ENCODE measurements at places on chromosomes 7 and 10.

GRCh38 chr10:71582506-71583475 is 136.8 kb downstream of the C10orf105 start:
- no peak for DNase-seq

- DNase-seq, result no peak
Measured at GRCh38 chr7:138833596-138833995, 35.6 kb upstream of the ATP6V0A4 start.

- no peak for DNase-seq
Measured at GRCh38 chr10:72228318-72228751, 12.3 kb upstream of the ASCC1 start.

GRCh38 chr7:77935652-77936348 is 137.2 kb downstream of the PHTF2 start:
- no peak for DNase-seq

DNA sequence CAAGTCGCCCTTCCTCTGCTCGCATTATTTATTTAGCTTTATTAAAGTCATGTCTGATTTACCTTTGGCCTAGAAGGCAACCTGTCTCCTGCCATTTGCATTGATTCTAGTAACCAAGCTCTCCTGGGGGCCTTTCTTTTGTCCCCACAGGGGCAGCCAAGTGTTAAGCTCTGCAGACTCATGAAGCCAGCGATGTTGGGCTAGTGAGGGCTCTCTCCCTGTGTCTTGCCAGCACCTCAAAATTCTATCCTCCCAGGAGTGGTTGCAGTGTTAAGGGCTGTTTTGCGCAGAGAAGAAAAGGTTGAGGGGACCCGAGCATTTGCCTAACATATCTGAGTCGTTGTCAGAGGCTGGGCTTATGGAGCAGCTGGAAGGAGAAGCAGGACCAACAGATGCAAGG is 61.9 kb downstream of the AOC1 start:
- DNase-seq, result no peak

DNA sequence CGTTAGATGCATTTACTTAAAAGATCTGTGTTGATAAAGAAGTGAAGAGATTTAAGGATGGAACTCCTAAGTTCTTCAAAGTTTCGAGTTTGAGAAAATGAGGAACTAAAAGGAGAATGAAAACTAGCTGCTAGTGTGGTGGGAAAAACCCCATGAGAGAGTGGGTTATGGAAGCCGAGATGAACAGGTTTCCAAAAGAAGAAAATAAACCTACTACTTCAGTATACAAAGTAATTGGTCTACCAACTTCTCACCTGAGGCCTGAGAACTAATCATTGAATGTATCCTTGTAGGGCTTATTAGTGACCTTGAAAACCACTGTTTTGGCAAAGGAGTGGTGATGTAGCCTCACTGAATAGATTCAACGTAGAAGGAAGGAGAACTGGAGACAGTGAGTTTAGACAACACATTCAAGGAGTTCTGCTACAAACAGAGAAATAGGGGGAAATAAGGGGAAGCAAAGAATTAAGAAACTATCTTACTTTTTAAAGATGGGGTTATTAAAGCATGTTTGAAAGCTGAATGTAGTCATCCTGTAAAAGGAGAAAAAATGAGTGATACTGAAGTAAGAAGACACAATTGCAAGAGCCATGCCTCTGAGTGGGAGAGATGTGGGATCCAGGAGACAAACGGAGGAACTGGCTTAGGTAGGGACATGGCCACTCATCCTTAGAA is 50.8 kb downstream of the CH25H start:
- no peak for DNase-seq
